ENCODE measurements at places on chromosomes 2 and 18.

GRCh38 chr2:239604861-239605260 lies 204.0 kb upstream of the HDAC4 start:
- DNase-seq: no peak

GRCh38 chr2:203543898-203544328 lies 8.8 kb upstream of the RAPH1 start:
- no peak for DNase-seq

DNA sequence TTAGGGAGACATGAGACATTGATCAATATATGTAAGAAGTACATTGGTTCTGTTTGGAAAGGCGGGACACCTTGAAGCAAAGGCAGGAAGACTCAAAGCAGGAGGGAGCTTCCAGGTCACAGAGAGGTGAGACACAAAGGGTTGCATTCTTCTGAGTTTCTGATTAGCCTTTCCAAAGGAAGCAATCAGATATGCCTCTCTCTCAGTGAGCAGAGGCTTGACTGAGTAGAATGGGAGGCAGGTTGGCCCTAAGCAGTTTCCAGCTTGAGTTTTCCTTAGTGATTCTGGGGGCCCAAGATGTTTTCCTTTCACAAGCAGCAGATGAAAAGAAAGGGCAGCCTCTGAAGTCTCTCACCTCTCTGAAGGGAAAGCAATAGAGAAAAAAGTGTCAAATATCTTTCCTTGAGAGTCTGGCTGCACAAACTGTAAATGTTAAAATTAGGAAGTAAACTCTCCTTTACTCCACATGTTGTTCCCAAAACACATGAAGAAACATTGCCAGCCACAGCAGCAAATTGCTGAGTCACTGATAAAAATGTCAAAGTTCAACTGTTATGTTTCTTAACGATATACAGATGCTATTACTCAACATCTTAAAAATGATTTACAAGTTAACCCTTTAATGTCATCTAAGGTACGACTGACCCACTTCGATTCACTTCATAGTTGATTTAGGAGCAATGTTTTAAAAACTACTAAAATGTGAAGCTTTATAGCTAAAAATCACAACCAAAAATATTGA lies 40.3 kb downstream of the CYB5A start:
- no peak for DNase-seq

- DNase-seq: no peak
These were observed 231.1 kb downstream of the LRP1B start for GRCh38 chr2:141899740-141900139.

DNA sequence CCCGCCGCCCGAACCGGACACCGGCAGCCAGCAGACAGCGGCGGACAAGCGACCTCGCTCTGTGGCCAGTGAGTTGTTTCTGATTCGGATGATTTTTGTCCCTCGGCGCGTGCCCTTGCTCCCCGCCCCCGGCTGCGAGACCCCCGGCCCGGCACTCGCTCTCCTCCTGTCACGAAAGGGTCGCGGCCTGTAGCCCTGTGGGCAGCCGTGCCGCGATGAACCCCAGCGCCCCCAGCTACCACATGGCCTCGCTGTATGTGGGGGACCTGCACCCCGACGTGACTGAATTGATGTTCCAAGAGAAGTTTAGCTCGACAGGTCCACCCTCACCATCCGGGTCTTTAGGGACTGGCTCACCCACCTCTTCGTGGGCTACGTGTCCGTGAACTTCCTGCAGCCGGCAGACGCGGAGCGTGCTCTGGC lies 1257.5 kb upstream of the ACVR2A start:
- no peak for DNase-seq

DNA sequence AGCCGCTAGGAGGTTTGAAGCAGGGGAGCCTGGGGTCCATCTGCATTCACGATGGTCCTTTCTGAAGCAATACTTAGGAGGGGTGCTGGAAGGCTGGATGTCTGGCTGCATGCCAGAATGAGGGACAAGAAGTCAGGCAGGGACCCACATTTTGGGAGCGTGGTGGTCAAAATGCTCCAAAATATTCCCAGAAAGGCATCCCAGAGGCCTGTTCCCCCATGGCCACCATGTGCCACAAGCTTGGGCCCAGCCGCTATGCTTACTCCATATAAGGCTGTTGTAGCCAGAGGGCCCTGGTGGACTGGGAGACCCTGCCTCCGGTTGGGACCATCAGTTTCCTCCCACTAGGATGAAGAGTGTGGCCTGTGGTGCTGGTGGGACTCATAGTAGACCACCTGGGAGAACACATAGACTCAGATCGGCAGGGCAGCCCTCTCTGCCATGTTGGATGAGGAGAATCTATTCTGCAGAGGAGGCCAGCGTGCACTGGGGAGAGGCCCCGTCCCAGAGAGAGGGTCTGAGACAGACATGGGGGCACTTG lies 3.6 kb upstream of the PROM2 start:
- no peak for DNase-seq

DNA sequence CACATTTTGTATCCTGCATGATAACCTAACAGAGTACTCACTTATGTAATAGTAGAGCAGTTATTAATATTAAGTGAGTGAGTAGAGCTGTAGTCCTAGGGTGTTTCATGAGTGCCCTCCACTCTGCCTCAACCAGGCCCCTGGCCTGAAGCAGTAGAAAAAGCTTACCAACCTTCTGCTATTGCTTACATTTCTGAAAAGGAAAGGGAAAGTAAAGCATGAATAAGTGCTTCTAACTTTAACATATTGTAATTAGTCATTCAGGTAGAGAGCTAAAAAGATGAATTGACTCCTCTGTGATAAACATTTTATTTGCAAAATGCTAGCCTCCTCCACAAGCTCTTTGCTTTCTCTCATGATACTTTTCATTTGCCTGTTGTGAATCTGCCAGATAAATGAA lies 94.7 kb upstream of the RPE start:
- DNase-seq: no peak

- no peak for DNase-seq
These were observed 104.7 kb upstream of the ARHGAP28 start for GRCh38 chr18:6624661-6625311.

DNA sequence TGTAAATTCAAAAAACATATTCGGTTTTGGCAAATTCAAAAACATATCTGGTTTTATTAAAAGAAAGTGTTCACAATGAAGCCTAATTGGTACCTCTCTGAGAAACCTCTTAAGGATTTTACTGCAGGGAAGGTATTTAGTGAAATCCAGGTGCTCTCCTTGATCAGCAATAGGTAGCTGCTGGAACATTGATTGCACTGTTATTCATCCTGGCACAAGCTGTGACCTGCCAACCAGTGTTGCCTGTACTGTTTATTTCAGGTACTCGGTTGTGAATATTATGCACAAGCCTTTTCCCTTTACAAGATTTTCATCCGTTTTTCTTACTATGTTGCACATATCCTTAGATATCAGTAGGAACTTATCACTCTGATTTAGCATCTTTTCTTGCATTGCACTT lies 155.8 kb upstream of the ZEB2 start:
- no peak for DNase-seq

DNA sequence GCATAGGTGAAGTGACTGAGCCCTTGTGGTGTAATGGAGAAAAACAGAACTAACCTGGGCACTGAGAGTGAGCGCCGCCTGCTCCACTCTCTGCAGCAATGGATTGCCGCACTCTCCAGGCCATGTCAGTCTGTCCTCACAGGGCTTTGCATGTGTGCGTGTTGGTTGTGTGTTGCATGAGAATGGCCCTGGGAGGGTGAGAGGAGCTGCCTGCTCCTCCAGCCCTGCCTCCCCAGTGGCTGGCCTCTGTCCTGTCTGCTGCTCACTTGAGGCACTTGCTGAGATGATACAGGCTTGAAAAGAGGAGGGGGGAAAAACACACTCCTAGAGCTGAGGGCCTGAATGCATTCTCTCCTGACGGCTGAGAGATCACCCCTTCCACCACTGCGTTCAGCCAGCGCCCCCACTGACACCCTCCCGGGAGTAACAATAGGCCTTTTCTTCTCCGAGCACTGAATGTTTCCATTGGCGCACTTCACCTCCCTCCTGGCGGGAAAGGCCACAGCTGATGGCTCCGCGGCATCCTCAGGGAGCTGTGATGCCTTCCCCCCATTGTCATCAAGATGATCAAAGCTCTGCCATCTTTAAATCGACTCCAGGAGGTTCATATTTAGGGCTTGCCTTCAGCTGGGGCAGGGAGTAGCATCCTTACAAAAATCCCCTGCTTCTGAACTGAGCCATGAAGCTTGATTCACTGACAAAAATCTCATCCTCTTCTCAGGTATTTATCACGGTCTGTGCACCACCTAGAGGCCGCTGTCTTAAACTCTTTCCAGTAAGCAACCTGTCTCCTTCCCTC lies 49.9 kb upstream of the DAPL1 start:
- DNase-seq: no peak

GRCh38 chr2:169184074-169184473 lies 114.7 kb downstream of the DHRS9 start:
- DNase-seq: no peak

DNA sequence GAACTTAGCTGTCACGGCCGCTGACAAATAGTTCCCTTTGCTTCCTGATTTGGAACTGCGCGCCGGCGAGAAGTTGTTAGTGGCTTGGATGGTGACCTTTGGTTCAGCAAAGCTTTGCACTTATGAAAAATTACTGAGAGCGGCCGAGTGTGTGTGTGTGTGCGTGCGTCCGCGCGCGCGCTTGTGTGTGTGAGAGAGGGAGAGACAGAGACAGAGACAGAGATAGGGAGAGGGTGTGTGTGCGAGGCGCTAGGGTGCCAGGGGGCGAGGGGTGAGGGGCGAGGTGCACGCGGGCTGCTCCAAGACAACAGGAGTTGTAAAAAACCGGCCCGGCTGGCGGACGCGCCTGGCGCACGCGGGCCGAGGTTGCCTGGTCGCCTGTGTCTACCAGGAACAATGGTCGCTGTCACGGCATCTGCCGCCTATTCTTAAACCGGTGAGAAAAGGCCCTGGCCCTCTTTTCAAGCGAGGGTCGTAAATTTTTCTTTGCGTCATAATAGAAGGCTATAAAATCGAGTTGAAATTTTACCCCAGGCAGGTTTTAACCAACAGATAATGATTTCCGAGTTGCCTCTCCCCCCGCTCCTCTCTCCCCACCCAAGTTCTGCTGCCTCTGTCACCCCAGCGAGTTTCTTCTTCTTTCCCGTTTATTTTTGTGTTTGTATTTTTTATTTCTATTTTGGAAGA lies 535 bp downstream of the HOXD3 start:
- DNase-seq: no peak

- no peak for DNase-seq
These were observed 24.6 kb upstream of the RNU4ATAC start for GRCh38 chr2:121505986-121506586.

DNA sequence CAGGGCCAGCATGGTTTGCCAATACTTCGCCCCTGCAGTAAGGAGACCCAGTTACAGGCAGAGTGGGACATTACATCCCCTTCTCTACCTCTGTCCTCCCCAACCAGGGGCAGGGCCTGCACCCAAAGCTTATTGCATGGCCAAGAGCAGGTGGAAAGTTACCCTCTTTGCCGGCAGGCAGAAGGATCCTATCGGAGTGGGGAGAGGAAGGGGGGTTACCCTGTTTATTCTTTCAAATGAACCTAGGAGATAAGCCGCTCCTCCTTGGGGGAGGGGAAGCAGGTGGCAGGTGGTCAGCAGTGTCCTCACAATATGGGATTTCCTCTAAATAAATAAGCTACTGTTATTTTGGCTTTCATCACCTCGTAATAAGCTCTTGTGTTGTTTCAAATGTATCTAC lies 53.9 kb downstream of the SPATS2L start:
- no peak for DNase-seq

DNA sequence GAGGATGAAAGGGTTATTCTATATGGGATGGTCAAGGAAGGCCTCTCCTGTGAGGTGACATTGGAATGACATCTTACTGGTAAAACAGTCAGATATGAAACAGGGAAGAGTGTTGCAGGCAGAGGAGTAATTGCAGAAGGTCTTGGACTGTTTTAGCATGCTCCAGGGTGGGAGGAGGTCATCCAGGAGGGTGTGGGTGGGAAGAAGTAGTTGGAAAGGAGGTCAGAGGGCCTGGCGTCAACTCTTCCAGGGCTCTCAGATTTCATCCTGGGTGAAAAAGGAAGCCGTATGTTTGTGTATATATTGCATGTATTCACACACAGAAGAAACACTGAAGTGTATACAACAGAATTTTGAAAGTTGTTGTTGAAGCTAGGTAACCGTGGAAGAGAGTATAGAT lies 48.2 kb downstream of the ATP9B start:
- no peak for DNase-seq

DNA sequence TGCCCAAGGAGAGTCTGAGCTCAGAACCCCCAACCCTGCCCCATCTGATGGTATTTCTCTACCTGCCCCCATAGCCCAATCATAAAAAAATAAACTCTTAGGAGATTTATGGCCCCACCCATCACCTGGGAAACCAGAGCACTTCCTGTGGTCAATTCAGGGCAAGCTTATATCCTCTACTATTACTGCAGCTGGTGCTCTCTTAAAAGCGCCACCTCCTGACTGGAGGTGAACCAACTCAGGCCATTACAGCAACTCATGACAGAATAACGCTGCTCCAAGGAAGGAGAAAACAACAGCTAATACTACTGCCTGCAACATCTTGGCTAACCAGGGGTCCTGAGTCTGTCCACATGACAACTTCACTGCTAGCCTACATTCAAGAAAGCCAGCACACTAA lies 195.7 kb downstream of the MTCL1 start:
- DNase-seq: no peak

DNA sequence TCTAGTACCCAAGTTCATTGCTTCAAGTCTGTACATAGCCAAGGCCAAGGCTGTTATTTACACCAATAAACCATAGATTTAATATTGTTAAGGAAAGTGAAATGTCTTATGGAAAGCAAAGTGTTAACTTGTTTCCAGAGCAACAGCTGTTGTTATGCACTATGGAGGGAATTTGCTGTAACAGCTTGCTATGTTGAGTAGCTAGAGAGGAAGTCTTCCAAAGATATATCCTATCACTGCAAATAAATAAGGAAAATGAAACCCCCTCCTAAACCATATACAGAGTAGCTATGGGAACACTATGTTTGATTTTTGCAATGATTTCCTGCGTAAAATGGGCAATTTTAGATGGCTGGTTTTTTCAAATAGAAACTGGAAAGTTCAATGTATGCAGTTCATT lies 21.1 kb downstream of the TMEM182 start:
- no peak for DNase-seq

DNA sequence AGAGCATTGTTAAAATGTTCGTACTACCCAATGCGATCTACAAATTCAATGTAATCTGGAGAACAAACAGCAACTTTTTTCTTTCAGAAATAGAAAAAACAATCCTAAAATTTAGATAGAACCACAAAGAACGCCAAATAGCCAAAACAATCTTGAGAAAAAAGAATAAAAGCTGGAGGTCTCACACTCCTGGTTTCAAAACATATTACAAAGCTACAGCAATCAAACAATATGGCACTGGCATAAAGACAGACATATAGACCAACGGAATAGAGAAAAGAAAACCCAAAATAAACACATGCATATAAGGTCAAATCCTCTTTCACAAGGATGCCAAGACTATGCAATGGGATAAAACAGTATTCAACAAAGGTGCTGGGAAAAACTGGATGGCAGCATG lies 74.5 kb downstream of the MAP4K3 start:
- no peak for DNase-seq

Measured in esophagus squamous epithelium (tissue), 5 donors.